Cerebellar nuclear complex (tissue), 1 donor: ENCODE measurements at places on chromosomes 12 and 14.
A peak's percentile ranks its signal among the peaks of the same experiment; 100 is the strongest.

DNA sequence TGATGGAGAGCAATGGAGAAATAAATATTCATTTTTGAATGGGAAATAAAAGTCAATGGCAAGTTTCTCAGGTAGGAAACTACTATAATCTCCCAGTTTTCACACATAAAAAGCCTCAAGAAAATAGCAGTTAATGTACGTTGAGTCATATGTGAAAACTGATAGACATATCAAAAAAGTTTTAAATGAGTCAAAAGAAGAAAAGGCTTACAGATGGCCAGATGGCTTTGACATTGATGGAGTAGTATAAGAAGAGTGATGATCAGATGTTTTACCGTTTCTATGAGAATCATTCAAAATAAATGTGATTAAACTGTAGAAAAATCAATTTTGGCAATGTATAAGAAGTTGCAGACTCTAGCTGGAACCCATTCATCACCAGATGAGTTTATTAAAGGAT is 97.8 kb downstream of the LLPH start:
- no peak for DNase-seq

DNA sequence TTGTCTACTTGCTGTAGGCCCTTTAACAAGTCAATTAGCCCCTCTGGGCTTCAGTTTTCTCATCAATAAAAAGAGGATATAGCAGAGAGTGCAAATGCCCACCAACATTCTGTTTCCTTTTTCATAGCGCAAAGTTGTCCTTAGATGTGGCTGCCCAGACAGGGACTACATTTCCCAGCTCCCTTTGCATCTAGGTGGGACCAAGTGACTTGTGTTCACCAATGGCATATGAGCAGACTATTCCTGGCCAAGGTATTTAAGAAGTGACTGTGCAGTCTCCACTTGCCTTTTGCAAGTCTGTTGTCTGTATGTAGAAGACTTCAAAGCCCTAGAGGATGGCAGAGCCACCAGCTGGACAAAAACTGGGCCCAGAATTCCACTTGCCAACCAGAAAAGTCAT is 59.7 kb downstream of the DAO start:
- DNase-seq: no peak

- DNase-seq: no peak
Measured at GRCh38 chr12:82474181-82474797, 116.0 kb downstream of the METTL25 start.

DNA sequence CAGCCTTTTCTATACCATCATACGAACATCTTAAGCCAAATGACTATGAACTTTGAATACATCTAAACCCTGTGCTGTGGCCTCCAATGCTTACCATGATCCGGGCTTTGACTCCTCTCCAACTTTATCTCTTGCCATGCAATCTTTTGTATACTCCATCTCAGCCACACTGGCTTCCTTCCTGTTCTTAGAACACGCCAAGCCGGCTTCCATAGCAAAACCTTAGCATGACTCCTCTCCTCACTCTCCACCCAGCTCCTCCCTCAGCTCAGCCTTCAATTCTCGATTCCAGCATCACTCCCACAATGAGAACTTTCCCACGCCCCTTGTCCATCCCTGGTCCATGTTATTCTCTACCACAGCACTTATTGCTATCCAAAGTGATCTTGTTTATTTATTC is 228.3 kb downstream of the NTF3 start:
- DNase-seq: no peak

- DNase-seq: no peak
Measured at GRCh38 chr14:68033336-68033932, 213.9 kb downstream of the RAD51B start.

- no peak for DNase-seq
Measured at GRCh38 chr12:46478123-46478522, 105.5 kb upstream of the SLC38A2 start.

- DNase-seq: no peak
Measured at GRCh38 chr14:34937442-34937841, 45.4 kb upstream of the SRP54 start.

- DNase-seq: no peak
Measured at GRCh38 chr12:91432089-91432488, 249.5 kb upstream of the DCN start.

DNA sequence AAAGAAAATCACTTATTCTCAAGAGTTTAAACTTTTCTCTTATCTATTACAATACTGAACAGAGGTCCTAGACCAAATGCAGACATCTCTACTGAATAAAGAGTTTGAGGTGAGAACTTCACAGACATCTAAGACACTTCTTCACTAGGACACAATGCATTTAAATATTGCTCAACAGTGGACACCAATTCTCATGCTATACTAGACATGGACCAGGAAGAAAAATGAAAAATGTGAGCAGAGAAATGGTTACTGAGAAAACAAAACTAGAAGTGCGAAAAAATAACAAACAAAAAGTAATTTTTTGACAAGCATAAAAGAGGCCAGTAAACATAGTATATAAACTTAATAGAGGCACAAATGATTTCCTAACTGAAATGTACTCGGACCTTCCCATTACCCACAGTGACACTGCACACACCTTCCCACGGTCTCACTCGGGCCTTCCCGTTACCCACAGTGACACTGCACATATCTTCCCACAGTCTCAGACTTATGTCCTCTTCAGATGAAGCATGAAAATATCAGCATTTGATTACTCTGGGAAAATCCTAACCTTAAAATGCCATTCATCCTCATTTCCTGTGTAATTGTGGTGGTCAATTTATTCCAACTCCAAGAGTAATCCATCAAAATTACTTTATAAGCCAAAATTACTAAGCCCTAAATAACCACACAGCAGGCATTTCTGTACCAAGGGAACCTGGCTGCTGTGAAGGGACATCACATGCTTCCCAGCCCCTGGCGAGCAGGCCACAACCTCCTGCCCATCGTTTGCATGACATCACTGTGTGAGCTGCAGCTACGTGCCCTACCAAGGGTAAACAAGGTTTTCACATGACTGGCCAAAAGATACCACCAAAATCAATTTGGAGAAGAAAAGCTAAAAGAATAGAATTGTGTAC is 6.4 kb downstream of the SLC15A4 start:
- DNase-seq: no peak

DNA sequence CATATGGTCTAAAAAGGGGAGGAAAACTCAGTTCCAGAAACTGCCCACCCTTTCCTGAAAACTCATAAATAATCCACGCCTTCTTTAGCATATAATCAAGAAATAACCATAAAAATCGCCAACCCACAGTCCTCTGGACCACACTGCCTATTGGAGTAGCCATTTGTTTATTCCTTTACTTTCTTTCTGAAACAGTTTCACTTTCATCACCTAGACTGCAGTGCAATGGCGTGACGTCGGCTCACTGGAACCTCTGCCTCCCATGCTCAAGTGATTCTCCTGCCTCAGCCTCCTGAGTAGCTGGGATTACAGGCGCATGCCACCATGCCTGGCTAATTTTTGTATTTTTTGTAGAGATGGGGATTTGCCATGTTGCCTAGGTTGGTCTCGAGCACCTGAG is 44.2 kb downstream of the CLMN start:
- no peak for DNase-seq

GRCh38 chr12:108125073-108125472 is 4.0 kb upstream of the WSCD2 start:
- DNase-seq: no peak

DNA sequence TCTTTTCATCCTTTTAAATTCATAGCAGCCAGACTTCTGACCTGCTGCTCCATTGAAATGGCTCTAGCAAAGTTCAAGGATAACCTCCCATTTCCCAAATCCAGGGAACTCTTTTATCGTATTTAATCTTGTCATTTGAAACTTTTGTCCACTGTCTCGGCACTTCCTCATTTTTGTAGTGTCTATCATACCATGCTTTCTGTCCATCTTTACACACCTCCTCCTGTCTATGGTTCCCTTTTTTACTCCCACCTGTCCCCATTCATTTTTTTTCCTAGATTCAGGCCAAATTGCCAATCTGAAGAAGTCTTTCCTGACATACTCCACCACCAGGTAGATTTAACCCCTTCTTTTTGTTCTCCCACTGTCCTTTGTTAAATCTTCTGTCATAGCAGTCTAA is 31.0 kb downstream of the NFYB start:
- no peak for DNase-seq

DNA sequence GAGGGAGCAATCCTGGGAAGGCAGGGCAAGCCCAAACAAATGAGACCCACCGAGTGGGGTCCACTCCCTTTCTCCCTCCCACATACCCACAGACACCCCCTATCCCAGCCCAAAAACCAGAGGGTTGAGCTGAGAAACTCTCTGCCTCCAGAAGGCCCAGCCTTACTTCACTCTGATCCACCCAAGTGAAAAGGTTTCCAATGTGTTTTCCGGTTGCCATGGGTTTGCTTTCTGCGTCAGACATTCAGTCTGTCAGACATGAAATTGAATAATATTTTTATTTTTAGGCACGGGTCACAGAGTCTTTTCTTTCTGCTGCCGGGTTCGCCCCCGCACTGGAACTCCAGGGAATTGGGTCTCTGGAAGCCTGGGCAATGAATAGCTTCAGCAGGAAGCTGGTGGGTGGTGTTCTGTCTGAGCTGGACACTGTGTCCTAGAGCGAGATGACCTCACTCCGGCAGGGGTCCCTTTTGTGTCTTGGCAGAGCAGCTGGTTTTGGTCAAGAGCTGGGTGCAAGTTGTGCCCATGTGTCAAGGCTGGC is 69.8 kb upstream of the CLMN start:
- no peak for DNase-seq

DNA sequence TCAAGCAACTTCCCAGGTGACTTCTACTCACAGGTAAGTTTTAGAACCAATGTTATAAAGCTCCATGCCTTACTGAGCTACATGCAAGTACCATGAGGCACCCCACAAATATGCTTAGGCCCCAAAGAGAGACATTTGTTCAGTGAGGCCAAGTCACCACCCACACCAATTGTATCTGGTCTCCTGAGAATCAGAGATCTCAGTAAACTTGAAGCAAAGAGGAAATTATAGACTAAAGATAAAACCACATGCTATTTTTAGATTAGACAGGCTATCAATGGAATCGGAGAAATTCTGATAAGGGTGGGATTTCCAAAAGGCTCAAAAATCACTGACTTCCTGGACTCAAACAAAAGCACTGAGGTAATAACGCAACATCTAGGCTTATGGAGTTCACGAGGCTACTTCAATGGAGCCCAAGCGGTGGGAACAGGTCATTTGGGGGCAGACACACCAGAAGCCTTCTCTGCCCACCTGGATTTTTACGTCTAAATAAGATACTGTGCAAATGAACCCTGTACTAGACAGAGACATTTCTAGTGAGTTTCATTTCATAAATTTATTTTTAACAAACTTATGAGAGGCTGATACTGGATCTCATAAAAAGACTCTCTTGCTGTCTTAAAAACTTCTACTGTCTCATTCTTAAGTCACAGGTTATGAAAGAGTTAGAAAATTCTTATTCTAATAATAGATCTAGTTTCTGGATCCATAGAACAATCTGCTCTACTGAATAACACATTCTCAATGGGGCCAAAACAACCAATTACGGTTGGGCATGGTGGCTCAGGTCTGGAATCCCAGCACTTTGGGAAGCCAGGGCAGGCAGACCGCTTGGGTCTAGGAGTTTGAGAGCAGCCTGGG is 7.7 kb downstream of the SLC15A4 start:
- DNase-seq: no peak

DNA sequence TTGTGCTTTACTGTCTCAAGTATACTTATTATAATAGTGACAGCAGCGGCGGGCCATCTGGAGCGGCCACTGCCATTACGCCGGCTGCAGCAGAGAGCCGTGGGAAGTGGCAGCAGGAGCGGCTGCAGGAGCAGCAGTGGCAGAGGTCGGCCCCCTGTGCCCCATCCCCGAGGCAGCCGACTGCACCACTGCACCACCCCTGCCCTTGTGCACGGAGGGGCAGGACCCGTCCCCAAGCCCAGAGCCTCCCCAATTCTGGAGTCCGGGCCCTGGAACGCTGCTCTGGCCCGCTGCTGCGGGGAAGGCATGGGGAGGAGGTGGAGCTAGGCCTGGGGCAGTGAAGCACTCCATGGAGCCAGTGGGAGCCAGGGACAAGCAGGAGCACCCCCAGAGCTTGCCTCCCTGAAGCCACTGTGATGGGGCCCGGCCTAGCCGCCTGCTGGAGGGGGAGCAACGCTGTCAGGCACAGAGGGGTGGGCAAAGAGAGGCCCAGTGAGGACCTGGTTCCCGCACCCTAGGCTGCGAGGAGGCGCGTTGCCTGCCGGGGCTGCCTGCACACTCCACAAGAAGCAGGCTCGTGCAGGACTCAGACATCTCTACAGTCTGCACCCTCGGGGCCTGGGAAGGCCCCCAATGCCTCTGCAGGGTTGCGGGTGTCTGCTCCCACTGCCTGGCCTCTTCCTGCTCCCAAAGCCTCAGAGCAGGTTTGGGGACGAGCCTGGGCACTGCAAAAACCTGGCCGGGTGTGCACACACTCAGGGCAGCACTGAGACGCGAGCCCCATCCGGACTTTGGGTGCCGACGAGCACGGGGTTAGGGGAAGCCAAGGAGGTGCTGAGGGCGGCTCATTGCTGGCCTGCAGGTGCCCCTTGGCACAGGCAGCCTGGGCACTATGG is 74.2 kb upstream of the RASSF8 start:
- no peak for DNase-seq

DNA sequence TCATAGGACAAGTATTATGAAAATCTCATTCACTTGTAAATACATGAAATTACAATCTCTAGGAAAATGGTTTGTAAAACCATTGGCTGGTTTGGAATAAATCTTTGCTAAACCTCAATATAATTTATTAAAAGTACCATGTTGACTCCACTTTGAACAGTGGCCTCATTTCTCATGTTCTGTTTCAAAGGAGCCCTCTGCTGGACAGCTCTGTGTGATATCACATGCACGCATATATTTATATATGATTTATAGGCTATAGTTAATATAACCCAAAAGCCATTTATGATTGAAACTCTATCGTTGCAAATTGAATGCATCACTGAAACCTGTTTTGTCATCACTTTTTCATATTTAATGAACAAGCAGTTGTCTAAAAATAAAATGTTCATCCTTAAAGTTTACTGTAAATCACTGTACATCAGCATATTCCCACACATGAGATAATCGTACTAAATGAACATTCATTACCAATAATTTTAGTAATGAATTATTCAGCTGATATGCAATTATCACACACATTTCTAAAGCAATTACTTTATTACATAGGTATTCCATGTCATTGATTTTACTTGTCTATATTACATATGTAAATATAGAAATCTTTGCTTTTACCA is 493.8 kb downstream of the NPAS3 start:
- DNase-seq: no peak

DNA sequence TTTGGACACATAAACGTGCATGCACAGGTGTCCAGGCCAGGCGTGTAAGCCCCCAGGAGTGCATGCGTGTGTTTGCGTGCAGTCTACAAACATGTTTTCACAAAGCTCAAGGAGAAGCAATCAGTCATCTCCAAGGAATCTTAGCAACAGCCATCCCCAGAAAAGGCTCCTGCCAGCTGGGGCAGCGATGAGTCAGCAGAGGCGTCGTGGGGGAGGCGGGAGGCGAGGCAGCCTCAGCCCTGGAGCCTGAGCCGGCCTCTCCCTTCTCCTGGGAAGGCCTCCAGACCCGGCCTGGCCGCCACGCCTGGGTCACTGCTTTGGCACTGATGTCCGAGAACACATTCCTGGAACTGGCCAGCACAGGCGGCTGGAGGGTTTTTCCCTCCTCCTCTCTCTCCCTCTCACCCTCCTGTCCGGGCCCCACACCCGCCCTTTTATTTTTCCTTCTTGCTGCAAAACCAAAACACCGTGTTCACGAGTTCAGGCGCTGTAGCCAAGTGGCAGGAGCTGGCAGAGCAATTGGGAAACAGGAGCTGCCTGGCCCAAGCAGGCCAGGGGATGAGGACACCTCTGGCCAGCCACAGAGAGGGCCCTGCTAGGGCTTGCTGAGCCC is 92.7 kb downstream of the LRRC74A start:
- DNase-seq: peak; percentile 84
